ENCODE measurements at places on chromosomes 4 and X.
A peak's percentile ranks its signal among the peaks of the same experiment; 100 is the strongest.

- no peak for DNase-seq
Observed at GRCh38 chrX:5236096-5236495, 992.6 kb downstream of the NLGN4X start.

DNA sequence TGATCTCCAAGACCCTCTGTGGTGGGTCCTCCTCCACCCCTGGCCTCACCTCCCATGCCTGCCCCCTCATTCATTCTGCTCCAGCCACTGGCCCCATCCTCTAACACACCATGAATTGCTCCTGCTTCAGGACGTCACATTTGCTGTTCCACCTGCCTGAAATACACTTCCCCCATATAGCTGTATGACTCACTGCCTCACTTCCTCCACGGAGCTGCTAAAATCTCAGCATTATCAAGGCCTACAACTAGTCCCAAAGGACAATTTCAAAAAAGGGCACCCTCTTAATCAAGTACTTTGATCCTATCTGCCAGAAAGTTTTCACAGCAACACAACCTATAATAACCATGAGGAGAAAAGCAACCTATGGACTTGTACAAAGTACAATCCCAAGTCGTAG is 43.6 kb upstream of the PHOX2B start:
- DNase-seq, result no peak

DNA sequence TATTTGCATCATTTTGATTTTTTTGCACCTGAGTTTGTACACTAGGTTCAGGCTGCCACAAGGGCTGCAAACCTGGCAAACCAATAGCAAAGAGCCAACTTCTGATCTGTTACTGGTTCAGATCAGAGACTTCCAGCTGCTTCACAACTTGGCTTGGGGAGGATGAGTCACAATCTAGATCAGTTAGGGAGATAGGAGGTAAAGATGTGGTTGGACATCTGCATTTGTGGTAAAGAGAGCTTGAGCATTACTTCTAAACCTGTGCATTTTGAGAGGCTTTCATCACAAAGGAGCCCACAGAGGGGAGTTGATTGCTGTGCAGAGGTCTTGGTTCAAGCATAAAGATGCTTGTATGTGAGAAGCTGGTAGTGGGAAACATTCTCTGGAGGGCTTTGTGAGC is 34.5 kb downstream of the LINC00632 start:
- DNase-seq, result no peak

DNA sequence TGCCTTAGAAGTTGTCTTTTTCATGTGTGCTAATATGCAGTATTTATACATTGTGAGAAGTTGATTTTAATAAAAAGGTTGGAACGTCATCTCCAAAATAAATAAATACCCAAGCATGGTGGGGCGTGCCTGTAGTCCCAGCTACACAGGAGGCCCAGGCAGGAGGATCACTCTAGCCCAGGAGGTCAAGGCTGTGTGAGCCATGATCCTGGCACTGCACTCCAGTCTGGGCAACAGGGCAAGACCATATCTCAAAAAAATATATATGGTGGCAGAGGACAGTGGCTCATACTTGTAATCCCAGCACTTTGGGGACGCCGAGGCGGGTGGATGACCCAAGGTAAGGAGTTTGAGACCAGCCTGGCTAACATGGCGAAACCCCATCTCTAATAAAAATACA is 6.4 kb downstream of the SLBP start:
- no peak for DNase-seq

DNA sequence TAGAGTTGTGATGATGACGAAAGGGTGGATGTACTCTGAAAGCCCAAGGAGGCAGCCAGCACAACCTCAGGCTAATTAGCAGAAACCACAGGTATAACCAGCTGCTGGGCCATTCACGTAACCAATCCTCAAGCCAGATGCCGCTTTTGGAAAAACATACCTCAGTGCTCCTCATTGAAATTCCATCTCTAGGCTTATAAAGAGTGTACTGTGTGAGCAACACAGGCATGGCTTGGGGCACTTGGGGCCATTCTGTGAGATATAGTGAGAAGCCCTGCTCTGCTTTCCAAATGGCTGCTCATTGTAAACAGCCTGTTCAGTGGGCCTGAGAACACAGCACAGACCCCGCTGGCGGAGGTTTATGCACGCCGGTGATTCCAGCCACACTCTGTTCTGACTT is 182.1 kb upstream of the HHIP start:
- no peak for DNase-seq

DNA sequence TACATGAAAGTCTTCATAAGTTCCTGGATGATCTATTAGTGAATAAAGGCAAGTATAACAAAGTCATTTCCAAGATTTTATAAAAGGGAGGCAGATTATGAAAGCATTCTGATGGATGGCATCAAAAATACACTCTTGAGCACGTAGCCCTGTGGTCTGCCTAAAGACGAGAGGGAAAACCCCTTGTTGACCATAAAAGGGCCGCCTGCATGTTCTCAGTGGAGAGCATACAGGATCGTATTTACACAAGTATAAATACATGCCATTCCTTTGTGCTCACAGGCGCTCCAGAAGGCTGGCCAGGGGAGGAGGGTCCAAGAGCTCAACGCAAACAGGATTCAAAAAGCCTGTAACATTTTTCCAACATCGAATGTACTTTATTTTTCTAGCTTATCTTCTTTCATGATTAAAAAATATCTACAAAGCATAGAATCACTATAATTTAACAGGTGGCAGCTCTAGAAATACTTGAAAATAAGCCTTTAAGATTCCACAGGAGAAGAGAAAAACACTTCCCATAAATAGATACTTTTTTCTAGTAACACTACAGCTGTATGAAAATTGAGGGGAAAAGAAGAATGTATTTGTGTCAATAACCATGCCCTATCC is 29.6 kb downstream of the PDGFC start:
- DNase-seq, result peak; percentile 22

DNA sequence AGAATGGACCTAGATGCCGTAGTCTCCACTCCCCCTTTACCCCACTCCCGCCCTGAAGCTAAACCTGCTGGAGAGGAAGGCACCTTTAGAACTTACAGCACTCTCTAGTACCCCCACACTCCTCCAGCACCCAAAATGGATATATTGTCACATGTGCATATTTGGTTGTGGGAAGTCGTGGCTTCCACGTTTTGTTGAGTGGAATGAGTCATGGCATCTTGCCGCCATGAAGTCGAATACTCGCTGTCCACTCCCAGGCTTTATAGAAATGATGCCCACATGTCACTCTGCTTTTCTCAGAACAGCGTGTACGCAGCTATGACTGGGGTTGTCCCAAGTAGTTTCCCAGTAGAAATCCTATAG is 545 bp downstream of the ABCE1 start:
- DNase-seq, result peak; percentile 80

GRCh38 chrX:48490661-48491060 is 14.7 kb downstream of the FTSJ1 start:
- no peak for DNase-seq

- no peak for DNase-seq
Observed at GRCh38 chr4:188783606-188784160, 644.4 kb downstream of the TRIML1 start.

- no peak for DNase-seq
Observed at GRCh38 chr4:183637461-183637860, 21.5 kb downstream of the RWDD4 start.

GRCh38 chr4:123564758-123565346 is 168.3 kb downstream of the SPRY1 start:
- peak; percentile 86 for DNase-seq

DNA sequence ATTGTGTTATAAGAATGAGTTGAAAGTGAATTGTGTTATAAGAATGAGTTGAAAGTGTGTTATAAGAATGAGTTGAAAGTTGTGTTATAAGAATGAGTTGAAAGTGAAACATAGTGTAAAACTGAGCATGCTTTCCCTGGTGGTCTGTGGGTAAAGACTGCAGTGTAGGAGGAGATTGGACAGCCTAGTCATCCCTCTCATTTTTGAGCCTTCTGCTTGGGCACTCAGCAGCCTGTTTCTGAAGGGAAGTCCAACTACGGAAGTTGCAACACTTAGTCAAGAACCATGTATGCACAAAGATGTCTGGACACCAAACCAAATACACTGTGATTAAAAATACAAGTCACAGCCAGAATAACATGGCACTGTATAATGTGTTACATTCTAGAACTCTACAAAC is 72.6 kb downstream of the ANK2 start:
- DNase-seq, result no peak

DNA sequence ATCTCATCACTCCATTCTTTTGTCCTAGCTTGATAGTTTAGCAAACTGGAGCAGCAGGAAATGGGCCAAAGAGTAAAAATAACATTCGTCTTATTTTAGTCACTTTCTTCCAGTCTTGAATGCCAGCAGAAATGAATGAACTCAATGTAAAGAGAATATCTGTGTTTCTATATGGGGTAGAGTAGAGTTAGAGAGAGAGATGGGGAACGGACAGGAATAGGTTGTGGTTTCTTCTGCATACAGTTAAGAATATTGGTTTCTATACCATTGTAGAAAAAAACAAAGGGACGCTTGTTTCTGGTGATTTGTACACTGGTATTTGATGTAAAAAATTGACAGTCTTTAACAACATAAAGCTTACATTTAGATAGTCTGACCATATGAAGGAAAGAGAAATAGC is 8.9 kb downstream of the GPR174 start:
- no peak for DNase-seq

DNA sequence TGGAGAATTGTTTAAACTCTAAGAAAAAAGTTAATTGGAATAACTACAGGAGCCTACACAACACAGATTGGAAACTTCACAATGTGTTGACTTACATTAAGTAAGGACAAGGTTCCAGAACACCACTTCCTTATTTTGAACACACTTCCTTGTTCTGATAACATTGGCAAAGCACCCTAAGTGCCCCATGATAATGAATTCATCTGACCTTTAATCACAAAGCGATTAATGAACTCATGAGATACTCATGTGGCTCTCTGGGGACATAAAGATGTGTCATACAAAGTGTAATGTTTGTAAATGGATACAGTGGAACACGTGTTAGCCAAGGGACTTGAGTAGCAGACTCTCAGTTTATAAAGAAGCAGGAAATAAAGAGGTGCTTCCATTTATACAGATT is 69.0 kb upstream of the ATOH1 start:
- DNase-seq, result peak; percentile 97

DNA sequence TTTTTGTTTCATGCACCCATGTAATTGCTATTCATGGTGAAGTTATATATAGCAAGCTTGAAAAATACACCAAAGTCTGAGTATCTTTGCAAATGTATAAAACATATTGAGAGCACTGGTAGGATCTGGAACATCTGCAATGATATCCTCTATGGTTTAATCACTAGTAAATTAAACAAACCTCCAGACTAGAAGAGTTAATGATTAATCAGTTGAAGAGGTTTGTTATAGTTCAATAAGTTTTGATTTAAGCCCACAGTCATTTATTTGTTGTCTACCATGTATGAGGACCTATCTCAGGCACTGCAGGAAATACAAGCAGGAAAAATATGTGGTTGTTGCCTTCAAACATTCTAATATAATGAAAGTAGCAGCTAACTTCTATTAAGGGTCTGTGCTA is 16.5 kb downstream of the CYBB start:
- DNase-seq, result no peak

DNA sequence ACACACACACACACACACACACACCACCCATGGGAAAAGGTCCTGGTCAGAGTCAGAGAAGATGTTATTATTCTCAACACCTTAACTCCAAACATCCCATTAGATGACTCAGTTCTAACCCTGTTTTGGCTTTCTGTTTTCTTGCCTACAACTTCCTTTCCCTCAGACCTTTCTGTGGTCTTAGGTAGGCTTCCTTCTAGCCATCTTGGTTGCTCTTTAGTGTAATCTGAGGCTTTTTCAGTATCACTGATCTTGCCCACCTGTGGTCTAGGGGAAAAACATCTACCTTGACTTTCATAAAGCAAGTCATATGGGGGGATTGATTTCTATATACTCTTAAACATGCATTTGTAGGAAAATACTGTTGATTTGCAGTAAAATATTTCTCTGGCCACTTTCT is 56.9 kb downstream of the ATG4A start:
- no peak for DNase-seq

- no peak for DNase-seq
Observed at GRCh38 chr4:110361921-110362320, 114.0 kb upstream of the ENPEP start.

GRCh38 chrX:38494239-38494823 is 67.0 kb upstream of the TSPAN7 start:
- no peak for DNase-seq

DNA sequence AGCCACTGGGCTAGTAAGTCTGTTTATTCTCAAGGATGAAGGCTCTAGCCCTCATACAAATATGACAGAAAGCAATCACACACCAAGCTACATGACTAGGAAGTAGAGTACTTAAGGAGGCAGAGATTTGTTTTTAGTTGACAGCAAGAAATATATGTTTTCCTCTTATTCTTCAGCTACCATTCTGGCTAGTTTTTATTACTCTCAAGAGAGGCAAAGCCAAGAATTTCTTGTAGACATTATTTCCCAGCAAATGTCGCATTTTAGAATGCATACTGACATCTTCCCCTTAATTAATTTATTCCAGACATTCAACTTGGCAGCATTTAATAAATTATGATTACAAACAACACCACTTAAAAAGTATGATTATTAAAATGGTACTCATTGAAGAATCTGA is 23.4 kb upstream of the FAM9C start:
- no peak for DNase-seq

DNA sequence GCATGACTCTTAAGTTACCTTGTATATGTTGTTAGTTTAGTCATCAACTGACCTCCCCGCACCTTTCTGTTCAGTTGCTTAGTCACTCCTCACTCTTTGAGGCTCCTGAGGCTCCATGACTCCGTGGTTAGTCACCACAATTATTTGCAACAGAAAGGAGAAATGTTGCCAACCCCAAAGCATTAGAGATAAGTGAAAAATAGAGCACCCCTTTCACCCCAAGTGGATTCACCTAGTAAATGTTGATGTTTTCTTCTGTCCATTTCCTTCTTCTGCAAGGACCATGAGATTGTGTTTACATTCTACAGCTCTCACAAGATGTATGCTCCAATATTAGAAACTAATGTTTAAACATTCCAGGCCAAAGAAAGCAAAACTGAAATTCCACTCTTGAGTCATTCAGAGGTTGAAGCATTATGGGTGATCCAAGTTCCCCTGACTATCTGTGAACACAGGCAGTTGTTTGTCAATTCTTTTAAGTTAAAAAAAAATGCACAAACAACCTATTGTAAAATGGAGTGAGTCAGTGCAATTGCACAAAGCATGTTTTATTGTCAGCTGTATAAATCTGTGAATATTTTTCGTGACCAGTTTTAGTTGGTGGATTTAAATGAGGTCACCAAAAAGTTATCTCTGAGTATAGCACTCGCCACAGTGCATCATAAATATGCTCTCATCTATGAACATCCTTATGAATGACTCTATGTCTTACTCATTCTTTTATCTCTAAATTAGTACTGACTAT is 552.4 kb upstream of the MAGEB2 start:
- DNase-seq, result no peak

DNA sequence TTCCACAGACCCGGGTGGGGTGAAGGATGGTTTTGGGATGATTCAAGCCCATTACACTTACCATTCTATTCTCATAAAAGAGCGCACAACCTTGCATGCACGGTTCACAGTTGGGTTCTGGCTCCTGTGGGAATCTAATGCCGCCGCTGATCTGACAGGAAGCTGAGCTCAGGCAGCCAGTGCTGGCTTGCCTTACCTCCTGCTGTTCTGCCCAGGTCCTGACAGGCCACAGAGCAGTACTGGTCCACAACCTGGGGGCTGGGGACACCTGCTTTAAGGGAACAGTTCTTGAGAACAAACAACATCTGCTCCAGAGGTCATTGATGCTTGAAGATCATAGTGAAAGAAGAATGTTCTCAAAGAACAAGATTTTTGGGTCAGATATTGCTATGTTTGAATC is 8.0 kb upstream of the HS3ST1 start:
- no peak for DNase-seq

GRCh38 chrX:134544513-134545151 is 84.7 kb downstream of the HPRT1 start:
- DNase-seq, result no peak

Measured in inflammatory macrophage treated with lipopolysaccharide for 4 hours (primary cell).